A549 (cell line): ENCODE measurements at places on chromosomes 12 and 14.

DNA sequence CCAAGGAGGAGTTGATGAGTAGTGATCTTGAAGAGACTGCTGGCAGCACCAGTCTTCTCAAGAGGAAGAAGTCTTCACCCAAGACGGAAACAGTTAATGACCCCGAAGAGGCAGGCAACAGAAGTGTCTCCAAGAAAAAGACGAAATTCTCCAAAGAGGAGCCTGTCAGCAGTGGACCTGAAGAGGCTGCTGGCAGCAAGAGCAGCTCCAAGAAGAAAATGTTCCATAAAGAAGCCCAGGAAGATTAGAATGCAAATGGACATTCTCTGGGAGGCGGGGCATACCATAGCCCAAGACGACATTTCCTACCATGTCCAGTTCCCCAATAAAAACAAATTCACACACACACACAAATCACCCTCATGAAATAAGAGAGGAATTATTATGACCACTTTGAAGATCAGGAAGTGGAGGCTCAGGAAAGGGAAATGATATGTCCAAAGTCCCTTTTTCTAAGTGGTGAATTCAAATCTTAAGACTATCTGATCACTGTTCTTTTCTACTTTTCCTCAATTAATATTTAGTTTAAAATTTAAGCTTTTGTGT, 131.8 kb downstream of the PAWR start:
- DNase-seq = no peak

- DNase-seq = peak; percentile 96
Measured at GRCh38 chr12:53825246-53826081, 73.7 kb upstream of the CISTR start.

GRCh38 chr12:108394196-108394595, 55.1 kb upstream of the CMKLR1 start:
- DNase-seq = no peak

DNA sequence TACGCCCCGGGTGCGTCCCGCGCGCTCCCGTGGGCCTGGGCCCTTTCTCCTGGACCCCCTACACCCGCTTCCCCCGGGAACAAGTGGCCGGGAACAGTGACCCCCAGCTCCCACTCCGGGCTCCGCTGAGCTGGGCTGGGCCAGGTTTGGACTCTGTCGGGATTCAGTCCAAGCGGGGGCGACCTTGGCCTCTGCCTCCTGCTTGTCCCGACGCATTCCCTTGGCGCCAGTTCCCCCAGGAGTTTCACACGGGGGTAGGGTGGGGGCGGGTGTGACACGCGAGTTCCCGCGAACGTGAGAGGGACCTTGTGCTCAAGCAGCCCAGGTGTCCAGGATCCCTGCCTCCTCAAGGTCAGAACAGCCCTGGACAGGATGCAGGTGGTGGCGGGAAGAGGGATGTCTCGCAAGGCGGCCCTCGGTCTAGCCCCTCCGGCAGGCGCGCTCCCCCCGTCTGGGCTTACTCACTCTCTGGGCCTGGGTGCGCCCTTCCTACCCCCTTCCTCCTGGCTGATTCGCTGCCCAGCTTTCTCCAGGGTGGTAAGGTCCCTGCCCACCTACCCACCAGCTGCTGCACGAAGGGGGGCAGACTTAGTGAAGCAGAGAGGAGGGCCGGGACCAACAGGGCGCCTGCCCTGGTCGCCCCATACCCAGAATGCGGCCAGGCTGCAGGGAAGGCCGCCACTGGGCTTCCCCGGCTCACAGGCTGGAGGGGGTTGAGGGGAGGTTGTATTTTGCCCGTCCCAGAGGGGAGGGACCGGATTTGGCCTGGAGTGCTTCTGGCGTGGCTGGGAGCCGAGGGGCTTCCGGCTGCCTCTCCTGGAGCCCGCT, 862 bp downstream of the CRIP2 start:
- no peak for DNase-seq

GRCh38 chr14:104315625-104316024, 177.2 kb downstream of the KIF26A start:
- no peak for DNase-seq

DNA sequence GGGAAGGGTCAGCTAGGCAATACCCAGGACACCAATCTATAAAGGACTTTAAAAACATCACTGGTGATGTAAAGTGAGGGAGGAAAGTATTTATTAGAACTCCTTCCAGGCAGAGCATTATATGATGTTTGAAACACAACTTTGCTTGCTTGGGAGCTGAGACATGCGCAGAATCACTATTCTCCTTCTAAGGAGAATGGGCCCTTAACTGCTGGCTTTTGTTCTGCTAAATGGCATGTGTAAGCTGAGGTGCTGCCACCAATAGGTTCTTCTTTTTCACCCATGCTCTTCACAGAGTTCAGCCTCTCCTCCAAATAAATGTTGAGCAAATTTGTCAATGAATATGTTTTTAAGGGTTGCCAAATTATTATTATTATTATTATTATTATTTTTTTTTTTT, 3.9 kb downstream of the STAC3 start:
- no peak for DNase-seq

DNA sequence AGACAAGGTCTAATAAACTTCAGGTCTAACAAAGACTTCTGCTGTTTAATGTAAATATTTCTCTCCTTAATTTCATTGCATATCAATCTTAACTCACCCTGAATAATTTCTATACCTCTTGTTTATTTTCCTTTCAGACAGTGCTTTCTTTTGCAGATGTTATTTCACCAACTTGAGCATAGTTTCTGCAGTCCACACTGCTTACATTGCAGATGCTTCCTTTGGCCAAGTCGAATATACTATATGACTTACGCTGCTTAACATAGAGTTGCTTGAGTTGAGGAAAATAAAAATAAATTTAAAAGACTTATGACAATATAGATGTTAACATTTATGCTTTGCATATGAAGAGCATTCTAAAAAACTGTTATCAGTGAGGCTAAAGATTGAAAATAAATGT, 217.7 kb downstream of the PTPRO start:
- no peak for DNase-seq

GRCh38 chr12:47910981-47911380, 6.2 kb upstream of the VDR start:
- DNase-seq = no peak

DNA sequence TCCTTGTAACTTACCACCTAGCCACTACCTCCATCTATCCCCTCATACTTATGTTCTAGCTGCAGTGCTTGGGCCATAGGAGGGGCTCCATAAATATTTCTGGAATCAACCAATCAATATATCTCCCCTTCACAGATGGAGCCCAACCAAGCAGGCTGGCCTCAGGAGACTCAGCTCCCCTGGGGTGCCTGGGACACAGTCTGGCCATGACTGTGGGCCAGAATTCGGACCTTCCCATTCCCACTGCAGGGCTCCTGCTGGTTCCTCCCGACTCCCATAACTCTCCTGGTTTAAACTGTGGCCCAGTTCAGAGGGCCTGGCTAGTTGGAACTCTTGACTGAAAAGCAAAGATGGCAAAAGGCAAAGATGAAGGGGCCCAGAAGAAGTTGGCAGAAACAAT, 13.0 kb downstream of the TTC7B start:
- no peak for DNase-seq

DNA sequence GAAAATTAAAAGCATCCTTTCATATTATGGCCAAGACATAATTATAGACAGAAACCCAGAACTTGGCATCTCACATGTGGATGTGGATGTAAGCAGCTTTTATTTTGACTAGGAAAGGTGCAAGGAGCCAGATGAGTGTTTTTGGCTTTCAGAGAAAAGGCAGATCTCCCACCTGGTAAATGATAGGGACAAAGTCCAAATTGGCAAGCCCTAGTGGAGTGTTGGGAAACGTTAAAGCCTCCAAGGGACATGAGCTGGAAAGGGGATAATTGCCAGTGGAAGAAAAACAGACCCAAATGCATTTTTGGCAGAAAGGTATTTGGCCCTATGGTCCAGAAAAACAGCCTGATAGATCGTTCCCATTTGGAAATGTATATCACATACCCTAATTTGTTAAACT, 60.1 kb downstream of the KLHL28 start:
- DNase-seq = no peak

- no peak for DNase-seq
Measured at GRCh38 chr14:103081951-103082350, 2.1 kb upstream of the LBHD2 start.

DNA sequence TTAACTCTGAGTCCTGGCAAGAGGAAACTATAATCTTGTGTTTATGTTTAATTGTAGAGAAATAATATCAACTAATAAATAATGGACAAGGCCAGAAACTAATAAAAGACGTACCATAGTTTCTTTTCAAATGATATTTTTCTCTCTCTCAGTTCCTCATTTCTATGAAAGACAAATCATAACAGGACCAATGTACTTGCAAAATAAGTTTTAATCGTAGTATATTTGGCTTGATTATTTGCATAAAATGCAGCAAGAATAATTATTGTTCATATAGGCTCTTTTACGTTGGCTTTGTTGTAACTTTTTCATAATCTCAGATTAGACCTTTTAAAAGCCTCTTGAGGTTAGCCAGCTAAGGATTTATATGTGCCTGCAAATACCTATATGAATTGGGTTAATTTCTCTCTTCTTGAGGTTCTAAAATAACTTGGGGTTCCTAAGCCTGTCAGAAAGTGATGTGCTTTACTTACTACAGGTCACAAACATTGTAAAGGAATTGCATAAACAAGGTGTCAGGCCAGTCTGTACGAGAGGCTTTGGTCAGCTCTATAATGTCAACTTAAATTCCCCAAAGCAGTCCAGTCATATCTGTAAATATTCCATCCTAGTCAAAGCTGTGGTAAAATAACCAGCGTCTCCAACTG, 152.8 kb upstream of the PTPRQ start:
- DNase-seq = no peak

DNA sequence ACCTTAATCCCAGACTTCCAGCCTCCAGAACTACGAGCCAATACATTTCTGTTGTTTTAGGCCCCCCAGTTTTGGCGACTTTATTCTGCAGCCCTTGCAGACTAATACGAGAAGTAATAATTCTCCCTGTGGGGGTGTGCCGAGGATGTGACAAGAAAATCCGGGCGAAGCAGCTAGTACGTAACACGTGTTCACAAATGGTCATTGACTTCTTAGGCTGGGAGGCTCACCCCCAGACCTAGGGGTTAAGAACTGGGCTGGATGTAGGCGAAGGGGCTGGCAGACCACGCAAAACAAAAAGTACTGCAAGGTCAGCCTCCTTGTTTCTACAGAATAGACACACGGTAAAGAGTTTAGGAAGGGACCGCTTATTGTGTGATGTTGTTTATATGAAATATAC, 69.8 kb upstream of the ESRRB start:
- DNase-seq = no peak

GRCh38 chr14:56145181-56145769, 27.1 kb downstream of the PELI2 start:
- no peak for DNase-seq

DNA sequence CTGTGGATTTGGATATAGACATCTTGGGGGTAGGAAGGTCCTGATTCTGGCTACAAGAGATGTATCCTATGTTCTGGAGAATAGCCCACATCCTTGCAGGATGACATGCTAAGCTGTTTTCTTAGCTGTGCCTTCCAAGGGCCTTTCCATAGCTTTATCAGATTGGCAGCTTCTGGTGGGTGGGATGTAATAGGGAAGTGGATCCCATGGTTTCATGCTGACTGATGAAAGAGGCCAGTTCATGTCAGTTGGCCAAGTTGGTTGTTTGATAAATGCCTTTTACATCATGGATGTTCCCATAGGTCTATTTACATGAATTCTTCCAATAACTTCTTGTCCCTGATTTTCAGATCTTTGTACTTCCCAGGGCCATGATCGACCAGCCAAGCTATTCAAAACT, 169.1 kb upstream of the RMST start:
- no peak for DNase-seq

- DNase-seq = no peak
Measured at GRCh38 chr14:93901813-93902212, 25.3 kb upstream of the FAM181A start.

- peak; percentile 62 for DNase-seq
Measured at GRCh38 chr12:52496590-52497071, 3.6 kb upstream of the KRT6A start.

GRCh38 chr12:89721291-89721987, 12.8 kb upstream of the ATP2B1 start:
- DNase-seq = no peak

GRCh38 chr14:34701808-34702207, 12.6 kb downstream of the CFL2 start:
- no peak for DNase-seq

DNA sequence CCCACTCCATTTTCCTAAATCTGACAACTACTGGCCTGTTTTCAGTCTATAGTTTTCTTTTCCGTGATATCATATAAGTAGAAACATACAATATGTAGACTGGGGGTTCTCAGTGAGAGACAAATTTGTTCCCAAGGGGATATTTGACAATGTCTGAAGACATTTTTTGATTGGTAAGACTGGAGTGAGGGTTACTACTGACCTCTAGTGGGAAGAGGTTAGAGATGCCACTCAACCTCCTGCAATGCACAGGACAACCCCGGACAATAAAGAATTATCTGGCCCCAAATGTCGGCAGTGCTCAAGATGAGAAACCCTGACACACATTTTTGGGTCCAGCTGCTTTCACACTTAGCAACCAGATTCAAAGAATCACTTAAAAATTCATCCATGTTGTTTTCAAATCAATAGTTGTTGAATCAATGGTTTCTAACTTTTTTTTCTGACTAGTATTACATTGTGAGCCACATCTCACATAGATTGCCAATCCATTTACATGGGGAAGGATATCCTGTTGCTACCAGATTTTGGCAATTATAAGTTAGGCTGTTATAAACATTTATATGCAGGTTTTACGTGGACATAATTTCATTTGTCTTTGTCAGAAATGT, 307.1 kb downstream of the RPL10L start:
- DNase-seq = peak; percentile 31

DNA sequence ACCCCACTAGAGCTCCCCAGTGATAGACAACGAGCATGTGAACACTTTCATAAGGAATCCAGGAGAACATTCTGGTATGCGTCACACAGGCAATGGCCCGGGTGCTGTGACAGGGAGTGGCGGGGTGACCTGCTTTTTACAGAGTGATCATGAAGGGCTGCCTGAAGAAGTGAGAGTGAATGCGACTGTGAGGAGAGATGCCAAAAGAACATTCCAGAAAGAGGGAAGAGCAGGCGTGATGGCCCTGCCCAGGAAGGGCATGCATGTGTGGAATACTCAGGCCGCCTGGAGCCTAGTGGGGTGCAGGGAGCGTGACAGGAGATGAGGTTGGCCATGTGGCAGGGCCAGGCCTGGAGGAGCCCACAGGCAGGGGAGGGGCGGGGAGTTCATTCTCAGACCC, 53.8 kb downstream of the FZD10 start:
- DNase-seq = no peak

DNA sequence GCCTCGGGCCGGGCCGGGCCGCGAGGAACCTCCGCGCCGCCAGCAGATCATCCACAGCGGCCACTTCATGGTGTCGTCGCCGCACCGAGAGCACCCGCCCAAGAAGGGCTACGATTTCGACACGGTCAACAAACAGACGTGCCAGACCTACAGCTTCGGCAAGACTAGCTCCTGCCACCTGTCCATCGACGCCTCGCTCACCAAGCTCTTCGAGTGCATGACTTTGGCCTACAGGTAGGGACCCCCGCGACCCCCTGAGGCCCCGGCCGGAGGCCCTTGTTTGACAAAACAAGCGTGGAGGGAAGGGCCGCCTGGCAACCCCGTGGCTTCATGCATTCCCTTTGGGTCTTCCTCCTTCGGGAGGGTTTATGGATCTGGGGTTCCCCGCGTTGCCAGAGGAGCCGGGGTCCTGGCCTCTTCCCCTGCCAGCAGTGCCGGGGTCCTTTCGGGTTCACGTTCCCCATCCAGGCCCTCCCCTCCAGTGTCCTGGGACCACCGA, 526 bp downstream of the MLXIP start:
- no peak for DNase-seq

- no peak for DNase-seq
Measured at GRCh38 chr12:20018406-20018805, 349.9 kb upstream of the PDE3A start.
